ENCODE measurements at places on chromosomes 11 and 22.

GRCh38 chr22:37639070-37639760 is at the start of gene SH3BP1:
Gene SH3BP1, plus strand, starts transcription at chr22:37639669. Its CDS starts 119 bp downstream, at chr22:37639788.
- no peak for DNase-seq

- DNase-seq = peak; percentile 91
Observed at GRCh38 chr11:65575568-65576231, at the start of gene EHBP1L1. Gene EHBP1L1, plus strand, starts transcription at chr11:65576053. Its CDS starts 250 bp downstream, at chr11:65576303.

DNA sequence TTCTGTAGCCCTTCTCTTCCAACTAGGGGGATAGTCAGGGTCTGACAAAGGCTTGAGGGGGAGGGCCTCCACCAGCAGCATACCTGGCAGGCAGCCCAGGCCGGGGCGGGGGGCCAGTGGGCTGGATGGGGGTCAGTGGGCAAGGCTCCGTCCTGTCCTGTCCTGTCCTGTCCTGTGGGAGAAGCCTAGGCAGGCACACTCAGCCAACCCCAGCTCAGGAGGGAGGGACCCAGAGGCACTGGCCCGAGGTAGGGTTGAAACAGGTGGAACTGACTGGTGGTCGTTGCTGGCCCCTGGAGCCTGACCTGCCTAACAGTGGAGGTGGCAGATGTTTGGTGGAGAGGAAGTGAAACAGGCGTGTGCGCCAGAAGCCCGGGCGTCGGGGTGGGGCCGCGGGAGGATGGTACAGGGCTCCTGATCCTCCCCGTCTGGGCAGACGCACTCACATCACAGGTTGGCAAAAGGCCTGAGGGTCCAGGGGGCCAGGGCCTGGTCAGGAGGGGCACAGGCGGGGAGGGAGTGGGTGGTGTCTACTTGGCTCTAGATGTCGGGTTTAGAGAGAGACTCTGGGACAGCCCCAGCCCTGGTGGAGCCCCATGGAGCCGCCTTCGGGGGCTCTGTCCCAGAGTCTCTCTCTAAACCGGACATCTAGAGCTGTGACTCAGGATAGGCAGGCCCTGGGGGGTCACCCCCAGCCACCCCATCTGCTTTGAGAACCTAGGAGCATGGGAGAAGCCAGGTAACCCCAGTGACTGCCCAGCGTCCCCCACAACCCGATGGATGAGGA is 32.5 kb upstream of the GRAMD4 start:
- no peak for DNase-seq

DNA sequence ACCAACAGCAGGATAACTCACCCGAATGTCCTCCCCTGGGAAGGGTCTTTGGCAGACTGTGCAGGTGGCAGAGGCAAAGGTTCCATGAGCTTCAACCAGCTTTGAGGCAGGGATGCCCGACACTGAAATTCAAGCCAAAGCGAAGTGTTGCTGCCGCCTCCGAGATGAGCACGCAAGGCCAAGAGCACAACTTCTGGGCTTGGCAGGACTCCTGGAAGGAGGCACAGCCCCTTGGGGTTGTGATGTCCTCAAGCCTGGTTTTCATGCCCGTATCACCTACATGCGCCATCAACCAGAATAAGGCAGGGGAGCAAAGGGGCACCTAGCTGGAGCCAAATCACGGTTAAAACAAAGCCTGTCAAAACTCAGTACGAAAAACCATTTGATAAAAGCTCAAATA is 5.7 kb downstream of the SIRT3 start:
- DNase-seq = no peak

DNA sequence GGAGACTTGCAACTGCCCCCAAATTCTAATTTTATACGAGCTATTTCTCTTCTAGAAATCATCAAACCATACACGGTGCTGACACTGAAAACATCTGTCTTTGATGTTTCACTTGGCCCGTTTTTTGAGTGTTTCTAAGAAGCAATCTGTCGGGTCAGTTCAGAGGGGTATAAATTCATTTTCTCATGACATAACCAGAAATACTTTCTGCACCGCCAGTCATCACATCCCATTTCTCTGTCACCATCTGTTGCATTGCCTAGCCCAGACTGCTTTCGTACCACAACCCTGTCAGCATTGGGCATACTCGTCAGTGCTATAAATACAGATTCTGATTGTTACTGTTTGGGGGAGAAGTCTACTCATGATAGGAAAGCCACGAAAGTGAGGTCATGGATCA is 63.1 kb upstream of the CCDC90B start:
- no peak for DNase-seq

- no peak for DNase-seq
Observed at GRCh38 chr11:61880454-61880853, 10.9 kb downstream of the FADS3 start.

DNA sequence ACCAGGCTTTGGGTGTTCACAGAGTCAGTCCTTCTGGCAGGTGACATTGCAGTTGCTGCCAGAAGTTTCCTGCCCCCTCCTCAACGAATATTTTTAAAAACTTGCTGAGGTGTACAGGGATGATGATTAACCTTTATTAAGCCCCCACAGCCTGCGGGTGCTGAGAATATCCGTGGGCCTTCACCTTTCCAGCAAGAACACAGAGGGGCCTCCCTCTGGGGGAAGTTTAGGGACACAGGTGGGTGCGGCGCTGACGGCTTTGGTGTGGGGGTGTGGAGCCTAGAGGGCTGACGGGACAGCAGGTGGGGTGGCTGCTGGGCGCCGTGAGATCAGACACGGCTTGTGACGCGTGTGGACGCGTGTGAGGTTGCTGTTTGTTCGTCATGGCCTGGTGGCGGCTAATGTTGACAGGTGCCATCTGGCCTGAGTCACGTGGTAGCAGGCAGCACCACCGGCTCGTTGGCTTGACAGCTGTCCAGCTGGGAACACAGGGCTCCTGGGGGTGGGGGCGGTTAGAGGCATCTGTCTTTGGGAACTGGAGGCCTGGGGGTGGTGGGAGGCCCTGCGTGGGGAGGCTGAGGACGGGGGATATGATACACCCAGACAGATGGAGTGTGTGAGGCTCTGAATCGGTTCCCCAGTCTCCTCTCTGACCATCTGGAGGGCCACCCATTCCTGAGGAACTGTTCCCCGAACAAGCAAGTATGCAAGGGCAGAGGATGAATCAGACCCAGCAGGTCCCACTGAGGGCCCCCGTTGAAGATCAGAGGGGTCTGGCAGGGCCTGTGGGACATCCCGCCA is 12.5 kb upstream of the LRRC10B start:
- DNase-seq = no peak

GRCh38 chr11:26764315-26764714 is 42.5 kb upstream of the SLC5A12 start:
- DNase-seq = no peak

DNA sequence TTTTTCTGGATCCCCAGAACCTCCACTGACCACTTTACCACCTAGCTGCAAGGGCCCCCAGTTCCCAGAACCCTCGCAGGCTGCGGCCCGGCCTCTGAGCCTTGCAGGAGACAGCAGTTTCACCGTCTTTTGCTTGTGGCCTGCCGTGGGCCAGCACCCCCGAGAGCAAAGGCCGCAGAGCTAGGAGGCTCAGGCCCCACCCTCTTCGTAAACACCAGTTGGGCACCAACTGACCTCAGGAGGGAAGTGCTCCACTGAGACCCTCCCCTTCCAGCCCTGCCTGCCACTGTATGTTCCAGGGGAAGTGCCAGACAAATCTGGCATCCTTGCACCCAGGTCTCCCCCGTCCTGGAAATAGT is 23.4 kb upstream of the CREB3L1 start:
- DNase-seq = no peak

DNA sequence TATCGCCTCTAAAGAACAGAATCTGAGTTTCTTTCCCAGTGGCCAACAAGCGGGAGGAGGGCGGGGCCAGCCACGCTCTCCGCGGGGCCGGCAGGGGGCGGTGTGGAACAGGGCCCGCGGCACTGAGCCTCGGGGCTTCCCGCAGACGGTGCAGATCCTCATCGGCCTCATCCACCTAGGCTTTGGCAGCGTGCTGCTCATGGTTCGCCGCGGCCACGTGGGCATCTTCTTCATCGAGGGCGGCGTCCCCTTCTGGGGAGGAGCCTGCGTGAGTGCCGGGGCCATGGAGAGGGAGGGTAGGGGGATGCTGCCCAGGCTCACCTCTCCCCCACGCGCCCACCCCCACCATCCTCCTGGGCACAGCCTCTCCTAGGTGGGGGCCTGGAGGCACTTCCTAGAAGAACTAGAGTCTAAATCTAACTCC is 10.7 kb downstream of the MS4A15 start:
- no peak for DNase-seq
